Stimulated activated naive CD8-positive, alpha-beta T cell treated with anti-CD3 and anti-CD28 coated beads, Interleukin-15, amount 100 ng/mL, for 72 hours (primary cell): ENCODE measurements at places on chromosomes 7 and 10.

GRCh38 chr7:87038993-87039690 lies 20.3 kb downstream of the ELAPOR2 start:
- DNase-seq, result no peak

DNA sequence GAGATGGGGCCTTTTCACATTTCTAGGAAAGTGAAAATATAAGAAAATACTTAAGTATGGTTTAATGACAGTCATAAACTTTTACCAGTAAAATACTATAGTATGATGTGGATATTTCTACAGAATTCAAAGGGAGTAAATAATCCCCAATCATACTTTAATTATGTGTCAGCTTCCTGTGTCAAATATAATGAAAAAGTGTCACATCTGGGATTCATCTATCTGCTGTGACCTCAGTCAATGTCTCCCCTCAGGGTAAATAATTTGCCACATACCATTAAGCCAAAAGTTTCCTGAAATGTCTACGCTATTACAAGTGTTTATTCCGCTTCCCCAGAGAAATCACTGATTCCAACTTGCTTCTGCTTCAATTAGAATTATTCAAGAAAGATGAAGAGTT lies 110.5 kb downstream of the ITGA8 start:
- DNase-seq, result no peak

- DNase-seq, result no peak
Measured at GRCh38 chr10:12382956-12383531, 33.7 kb downstream of the CAMK1D start.

DNA sequence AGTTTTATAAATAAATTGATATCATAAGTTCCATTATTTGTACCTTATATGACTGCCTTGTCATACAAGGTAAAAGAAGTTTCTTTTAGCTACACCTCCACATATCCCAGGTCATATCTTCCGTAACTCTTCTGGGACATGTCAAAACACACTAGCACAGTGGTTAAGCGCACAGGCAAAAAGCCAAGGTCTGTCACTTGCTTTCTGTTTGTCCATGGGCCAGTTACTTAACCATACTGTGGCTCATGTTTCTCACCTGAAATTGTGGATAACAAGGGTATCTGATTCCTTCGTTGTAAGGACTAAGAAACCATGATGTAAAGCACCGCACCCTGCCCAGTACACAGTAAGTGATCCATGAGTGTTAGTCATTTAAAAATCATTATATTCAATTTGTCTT lies 56.2 kb downstream of the SEMA3D start:
- no peak for DNase-seq

- no peak for DNase-seq
Measured at GRCh38 chr10:1158066-1158465, 101.9 kb downstream of the WDR37 start.

- DNase-seq, result no peak
Measured at GRCh38 chr10:77964811-77965210, 38.3 kb upstream of the DLG5 start.

DNA sequence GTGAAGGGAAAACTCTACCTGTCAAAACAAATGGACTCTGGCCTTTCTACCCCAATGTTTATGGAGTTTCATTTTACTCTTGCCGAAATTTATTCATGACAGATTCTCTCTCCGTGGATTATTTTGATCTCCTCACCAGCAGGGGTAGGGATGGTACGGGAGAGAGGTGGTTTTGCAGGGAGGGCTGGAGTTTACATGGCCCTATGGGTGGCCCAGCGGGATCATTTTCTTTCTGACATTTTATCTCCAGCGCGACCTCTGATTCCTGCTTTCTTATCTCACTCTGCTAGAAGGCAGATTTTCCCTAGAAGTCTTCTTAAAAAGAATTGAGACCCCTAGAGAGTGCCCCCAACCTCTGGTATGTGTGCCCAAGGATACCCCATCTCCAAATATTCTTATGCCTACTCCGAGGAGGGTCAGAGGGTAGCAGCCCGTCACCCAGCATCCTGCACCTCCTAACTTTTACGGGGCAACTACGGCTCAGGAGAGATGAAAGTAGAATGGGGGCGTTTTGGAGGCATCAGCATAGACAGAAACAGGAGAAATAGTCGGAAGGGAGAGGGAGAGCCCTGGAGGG lies 10.1 kb upstream of the GATA3 start:
- no peak for DNase-seq

GRCh38 chr7:36896418-36896817 lies 172.1 kb upstream of the AOAH start:
- no peak for DNase-seq
